Sciatic nerve (tissue), 2 donors: ENCODE measurements at places on chromosomes 1 and 21. TPM values are rescaled to one million over a fixed set of nuclear protein-coding genes. Genes with fewer than 3 reads are reported as not detected.

DNA sequence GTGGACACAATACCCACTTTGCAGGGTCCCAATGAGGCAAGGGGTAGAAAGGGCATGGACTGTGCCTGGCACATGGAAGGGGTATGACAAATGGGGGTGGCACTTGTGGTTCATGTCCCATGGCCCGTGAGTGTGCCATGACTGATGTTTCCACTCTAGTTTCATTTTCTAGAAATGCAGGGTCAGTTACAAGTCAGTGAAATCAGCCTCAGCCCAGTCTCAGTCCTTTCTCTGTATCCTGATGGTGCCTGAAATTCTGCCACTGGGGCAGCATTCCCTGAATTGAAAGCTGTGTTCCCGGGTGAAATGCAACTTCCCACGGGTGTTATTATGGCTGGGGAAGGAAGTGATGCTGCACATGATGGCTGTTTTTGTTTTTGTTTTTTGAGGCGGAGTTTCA is 110.8 kb upstream of the ZBTB40 start:
- no peak for DNase-seq

DNA sequence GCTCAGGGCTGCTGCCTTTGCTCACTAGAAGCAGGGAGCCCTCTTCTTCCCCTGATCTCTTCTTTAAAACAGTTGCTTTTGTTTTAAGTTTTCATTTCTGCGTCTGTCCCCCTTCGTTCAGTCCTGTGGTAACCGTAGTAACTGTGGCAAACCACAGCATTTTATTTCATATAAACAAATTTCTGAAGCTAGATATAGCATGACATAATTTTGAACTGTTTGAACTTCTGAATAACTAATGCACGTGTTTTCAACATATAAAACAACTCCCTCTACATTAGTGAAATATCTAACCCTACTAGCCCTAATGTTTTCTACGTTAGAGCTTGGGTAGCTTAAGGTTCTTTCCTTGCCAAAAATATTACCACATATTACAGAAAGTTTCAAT is 104.6 kb downstream of the DISP1 start:
- DNase-seq = no peak

Gene PDPN
- total RNA-seq = 22.7 TPM

Gene SOX13
- 56.3 TPM for total RNA-seq
